ENCODE measurements at places on chromosomes 12 and 14.

- no peak for DNase-seq
Measured at GRCh38 chr12:132544080-132544397, 54.1 kb downstream of the FBRSL1 start.

DNA sequence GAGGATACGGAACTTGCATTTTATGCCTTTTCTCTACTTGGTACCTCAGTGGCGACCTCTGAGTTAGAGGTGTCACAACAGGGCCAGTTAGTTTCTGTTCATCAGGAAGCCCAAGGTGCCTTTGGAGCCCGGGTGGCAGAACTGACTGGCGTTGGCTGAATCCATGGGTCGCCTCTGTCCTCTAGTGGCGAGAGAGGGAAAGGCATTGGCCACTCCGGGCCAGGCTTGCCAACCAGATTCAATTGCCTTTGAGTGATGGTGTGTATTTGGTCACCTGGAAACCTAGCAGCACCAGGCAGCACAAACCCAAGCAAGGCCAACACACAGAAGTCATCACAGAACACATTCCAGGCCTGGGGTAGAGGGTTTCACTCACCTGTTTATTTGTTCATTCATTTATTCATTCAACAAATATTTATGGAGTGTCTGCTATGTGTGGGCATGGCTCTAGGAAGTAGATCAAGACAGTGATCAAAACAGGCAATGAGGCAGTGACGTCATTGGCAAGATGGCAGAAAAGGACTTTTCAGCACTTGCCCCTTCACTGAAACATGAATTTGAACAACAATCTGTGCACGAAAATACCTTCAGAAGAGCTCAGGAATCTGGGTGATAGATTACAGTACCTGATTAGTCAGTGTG, 40.5 kb upstream of the KCNA5 start:
- peak; percentile 68 for DNase-seq

DNA sequence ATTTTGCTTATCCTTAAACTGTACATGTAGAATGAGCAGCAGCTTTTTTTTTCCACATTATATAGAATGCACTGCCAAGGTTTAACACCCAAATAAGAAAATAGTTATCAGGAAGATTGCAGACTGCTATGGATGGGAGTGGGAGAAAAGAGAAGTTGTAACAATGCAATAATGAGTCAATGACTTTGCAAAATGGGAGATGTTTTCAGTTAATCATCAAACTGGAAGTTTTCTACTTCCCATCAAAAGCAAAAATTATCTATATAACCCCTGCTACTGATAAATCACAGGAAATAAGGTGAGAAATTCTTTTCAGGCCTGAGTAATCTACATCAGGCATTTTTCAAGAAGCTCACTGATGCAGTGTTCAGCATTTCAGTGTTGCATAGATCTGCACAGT, 309.1 kb downstream of the GXYLT1 start:
- DNase-seq: no peak

DNA sequence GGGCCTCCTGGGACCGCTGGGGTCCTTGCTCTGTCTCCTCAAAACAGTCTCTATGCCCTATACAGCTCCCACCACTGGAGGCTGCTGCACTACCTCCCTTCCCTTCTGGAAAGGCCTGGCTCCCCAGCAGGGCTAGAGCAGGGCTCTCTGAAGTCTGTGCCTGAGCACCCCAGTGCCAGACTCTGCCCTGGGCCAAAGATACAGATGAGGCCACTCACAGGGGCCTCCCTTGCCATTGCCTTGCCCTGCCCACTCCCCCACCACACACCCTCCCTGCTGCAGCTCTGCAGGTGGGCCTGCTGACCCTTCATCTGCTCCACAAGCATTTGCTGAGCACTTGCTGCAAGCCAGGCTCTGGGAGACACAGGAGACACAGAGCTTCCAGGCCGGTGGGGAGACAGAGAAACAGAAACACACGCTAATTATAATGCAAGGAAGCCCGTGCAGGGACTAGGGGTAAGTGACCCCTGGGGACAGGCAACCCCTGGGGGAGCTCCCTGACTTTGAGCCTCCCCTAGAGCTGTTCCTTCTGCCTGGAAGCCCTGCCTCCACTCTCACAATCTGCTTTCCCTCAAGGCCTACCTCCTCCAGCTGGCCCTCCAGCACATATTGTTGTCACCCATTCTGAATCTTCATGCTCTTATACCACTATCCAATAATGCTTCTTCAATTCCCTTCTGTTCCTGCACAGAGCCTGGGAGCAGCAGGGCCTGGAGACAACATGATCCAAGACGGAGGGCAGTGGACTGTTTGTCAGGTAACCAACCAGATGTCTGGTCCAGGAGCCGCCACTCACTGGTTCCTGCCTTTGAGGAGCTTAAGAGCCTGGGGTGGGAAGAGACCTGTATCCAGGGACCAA, 32.6 kb upstream of the PNMA1 start:
- no peak for DNase-seq

GRCh38 chr12:129269756-129270495, 416.6 kb downstream of the GLT1D1 start:
- DNase-seq: no peak

DNA sequence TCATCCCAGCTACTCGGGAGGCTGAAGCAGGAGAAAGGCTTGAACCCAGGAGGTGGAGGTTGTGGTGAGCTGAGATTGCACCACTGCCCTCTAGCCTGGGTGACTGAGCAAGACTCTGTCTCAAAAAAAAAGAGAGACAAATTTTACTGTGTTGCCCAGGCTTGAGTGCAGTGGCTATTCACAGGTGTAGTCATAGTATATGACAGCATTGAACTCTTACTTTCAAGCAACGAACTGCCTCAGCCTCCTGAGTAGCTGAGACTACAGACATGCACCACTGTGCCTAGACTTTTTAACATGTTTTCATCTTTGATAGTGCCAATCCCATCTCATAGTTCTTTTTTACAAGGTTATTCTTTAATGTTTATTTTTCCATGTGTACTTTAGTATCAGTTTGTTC, 13.7 kb downstream of the ARID2 start:
- no peak for DNase-seq

DNA sequence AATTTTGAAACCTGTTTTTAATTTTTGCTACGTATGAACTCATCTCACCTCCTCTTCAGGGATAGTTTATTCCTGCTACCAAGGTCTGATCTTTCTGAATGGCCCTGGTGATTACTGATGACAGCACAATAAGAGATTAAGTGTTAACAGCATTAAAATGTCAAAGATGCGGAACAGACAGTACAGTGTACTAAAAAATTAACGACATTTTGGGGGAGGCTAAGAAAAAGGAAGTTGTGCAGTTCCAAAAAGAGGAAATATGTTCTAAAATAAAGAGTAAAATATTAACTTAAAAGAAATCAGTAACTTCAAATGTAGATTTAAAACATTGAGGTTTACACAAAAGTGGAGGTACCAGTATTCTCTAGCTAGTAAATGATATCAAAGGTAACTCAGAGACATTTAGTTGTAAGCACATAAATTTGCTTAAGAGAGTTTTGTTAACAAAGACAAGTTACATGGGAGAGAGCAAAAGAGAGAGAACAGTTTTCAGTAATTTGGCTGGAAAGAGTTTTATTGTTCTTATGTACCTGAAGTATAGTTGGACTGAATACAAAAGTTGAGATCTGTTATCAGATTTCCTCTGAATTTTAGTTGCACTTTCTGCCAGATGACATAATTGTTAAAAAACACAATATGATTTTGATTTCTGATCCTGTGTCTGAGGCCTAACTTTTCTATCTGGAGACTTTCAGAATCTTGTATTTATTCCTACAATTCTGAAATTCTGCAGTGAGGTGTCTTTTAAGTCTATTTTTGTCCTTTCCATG, 4.2 kb upstream of the CLECL1 start:
- DNase-seq: no peak

- DNase-seq: no peak
Measured at GRCh38 chr14:72801836-72802587, 91.9 kb downstream of the DPF3 start.

- no peak for DNase-seq
Measured at GRCh38 chr12:20245491-20245890, 122.8 kb upstream of the PDE3A start.

GRCh38 chr12:28814246-28814645, 334.8 kb upstream of the FAR2 start:
- DNase-seq: no peak

GRCh38 chr12:43669373-43669772, 89.2 kb downstream of the PUS7L start:
- no peak for DNase-seq
